Left cardiac atrium (tissue), 4 donors: ENCODE measurements at places on chromosomes 5 and 9. TPM values are rescaled to one million over a fixed set of nuclear protein-coding genes. Genes with fewer than 3 reads are reported as not detected.

The SHISAL2B gene
- not detected for total RNA-seq

The RPL35 gene
- 826 TPM for total RNA-seq

The UTP15 gene
- total RNA-seq, result 11.3 TPM

The RNF20 gene
- total RNA-seq, result 39.8 TPM
